CD8-positive, alpha-beta T cell (primary cell): ENCODE measurements at places on chromosomes 1 and 21. TPM values are rescaled to one million over a fixed set of nuclear protein-coding genes. Genes with fewer than 3 reads are reported as not detected.

DNA sequence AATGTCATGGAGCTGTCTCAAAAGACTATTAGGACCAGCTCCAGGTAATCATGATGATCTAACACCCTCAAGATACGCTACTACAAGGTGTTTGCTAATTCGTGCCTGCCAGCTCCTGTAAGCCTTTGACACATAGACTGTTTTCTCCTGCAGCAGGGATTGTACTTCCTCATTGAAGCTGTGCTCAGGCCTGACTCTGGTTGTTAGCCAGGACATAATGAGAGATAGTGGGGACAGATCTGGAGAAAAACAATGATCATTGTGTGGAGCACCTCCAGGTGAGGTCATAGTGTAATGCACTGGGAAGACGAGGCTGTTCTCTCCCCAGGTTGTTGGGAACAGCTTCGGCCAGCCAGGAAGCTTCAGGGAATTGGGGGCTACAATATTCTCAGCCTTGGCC, 94.6 kb downstream of the SETD4 start:
- DNase-seq, result no peak

DNA sequence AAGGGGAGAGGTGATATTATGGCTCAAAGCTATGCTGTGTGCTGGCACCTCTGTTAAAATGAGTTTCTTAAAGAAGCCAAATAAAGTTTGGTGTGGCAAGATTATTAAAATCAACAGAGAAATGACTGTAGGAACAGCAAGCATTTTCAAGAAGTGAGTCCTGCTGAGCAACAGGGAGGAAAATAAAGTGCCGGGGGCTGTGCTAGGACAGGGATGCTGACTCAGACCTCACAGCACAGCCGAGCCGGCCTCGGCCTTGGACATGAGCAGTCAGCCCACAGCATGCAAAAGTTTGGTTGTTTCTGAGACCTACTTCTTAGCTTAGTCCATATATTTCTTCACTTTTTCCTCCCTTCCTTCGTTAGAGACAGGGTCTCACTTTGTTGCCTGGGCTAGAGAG, 19.2 kb downstream of the CNIH3 start:
- DNase-seq, result no peak

- no peak for DNase-seq
Measured at GRCh38 chr1:9420835-9421532, 118.3 kb upstream of the SLC25A33 start.

GRCh38 chr1:1927751-1928150, 8.7 kb upstream of the TMEM52 start:
- DNase-seq, result no peak

DNA sequence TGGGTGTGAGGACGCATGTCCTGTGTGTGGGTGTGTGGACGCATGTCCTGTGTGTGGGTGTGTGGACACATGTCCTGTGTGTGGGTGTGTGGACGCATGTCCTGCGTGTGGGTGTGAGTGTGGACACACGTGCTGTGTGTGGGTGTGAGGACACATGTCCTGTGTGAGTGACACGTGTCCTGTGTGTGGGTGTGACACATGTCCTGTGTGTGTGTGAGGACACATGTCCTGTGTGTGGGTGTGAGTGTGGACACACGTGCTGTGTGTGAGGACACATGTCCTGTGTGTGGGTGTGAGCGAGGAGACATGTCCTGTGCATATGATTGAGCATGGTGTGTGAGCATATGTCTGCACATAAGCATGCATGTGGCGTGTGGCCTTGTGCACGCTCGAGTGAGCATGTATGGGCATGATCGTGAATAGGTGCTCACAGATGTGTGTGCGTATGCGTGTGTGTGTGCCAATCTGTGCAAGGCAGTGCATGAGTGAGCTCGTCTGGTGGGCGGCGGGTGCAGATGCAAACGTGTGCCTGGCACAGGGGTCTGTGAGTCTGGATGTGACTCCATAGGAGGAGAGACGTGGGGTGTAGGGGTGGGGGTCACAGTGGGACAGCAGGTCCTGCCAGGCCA, 25.3 kb downstream of the MEGF6 start:
- DNase-seq, result no peak

The TMEM222 gene
- 25.2 TPM for total RNA-seq

The PPFIA4 gene
- 0.33 TPM for total RNA-seq

The PGLYRP3 gene
- total RNA-seq, result not detected
